ENCODE measurements at places on chromosomes 16 and 17. TPM values are rescaled to one million over a fixed set of nuclear protein-coding genes. Genes with fewer than 3 reads are reported as not detected.

TNFRSF17 gene
- not detected for total RNA-seq

DNA sequence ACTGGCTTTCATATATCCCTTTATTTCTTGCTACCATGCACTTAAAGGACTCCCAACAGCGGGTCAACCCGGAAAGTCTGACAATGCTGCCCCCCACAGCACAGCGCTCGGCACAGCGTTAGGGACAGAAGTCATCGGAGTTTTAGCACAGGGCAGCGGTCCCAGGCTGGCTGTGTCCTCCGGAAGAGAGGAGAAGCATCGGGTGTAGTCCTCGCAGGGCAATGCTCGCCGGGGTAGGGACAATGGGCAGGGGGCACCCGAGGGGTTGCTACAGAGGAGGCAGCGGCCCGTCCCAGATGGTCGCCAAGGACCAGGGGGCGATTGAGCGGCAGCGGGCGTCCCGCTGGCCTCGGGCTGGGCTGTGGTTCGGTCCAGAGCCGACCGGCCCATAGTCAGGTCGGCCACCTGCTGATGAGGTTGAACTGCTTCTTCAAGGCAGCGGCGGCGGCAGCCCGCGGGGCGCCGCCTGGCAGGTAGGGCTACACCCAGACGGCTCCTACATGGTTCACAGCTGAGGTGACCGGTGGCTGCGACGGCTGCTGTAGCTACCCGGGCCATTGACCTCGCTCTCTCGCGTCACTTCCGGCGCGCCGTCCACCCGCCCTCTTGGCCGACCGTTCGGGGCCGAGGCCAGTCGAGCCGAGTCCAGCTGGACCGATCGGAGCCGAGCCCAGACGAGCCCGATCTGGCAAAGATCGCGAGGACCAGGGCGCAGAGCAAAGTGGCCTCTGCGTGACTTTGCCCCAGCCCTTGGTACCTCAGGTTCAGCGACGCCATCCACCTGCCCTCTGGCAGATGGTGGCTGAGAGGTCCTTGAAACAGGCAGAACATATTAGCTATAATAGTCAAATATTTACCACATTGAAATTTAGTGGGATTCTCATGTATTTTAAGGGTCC is 4.7 kb upstream of the LCMT1 start:
- no peak for DNase-seq

DNA sequence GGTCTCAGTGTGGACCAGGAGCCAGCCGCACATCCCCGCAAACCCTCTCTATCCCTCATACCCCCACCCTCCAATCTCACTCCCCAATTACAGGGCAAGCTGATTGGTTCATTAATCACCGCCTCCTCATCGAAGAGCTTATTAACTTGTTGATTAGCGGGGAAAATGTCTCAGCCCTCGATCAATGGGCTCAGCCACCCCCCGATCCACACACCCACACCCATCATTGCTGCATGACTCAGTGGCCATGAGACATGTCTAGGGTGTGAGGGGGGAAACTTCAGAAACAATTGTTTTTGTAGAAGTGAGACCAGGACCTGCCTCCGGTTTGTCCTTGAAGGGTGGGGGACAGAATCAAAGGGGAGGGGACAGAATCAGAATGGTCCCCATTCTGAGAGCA is 2.5 kb upstream of the PYY start:
- DNase-seq: no peak

DNA sequence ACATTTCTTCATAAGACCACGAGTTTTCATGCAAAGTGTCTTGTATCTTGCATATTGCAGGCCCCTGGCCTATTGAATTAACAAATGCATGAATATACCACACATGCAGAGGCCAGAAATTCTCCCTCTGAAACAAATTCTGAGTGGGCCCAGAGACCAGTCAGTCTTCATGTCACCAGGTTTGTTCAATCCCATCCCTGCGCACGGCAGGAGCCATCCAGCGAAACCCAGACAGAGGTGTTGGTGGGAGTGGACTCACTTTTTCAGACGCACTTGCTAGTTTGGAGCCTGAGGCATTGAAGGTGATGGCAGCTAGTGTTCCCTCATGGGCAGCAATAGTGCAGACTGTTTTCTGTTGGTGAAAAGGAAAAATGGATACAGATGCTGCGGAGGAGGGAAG is 21.9 kb downstream of the WIPI1 start:
- no peak for DNase-seq
